Progenitor cell of endocrine pancreas (in vitro differentiated cells): ENCODE measurements at places on chromosomes 16 and 17. TPM values are rescaled to one million over a fixed set of nuclear protein-coding genes. Genes with fewer than 3 reads are reported as not detected.

Gene NKD1
- 2.8 and 3.0 TPM in 2 replicates for total RNA-seq

Gene ST6GALNAC2
- total RNA-seq = 0.62 and 1.2 TPM in 2 replicates

Gene PPP1R27
- total RNA-seq = not detected in 2 replicates

Gene ENDOV
- total RNA-seq = 36.1 and 41.8 TPM in 2 replicates

Gene FAM117A
- 19.1 and 20.2 TPM in 2 replicates for total RNA-seq

Gene MGRN1
- total RNA-seq = 104 and 105 TPM in 2 replicates

DNA sequence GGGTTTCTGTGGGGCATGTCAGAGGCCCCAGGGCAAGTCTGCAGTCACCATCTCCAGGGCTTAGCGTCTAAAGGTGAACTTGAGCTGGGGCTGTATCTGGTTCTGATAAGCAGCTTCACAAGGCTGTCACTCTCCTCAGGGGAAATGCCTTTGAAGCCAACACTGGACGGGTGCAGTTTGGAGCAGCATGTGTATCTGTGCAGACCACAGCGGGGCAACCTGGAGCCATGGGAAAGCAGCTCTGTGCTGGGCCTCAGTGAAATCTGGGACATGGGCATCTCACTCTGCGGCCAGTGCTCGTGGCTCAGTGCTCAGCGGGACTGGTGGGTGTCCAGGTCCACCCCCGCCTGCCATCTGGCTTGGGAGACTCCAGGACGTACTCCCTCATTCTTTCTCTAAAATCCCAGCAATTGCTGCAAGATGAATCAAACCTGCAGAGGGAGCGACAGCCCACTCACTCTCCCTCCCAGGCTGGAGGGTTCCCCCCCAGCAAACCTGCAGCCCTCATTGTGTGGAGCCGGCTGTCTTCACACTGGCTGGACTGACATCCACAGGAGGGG is 63.5 kb downstream of the PRMT7 start:
- peaks cover 31% of the 10 kb centered on the region for H3K4me1 ChIP-seq
- H3K27ac ChIP-seq = no peak overlapping the region
- H3K4me3 ChIP-seq = no peak overlapping the region
- H3K36me3 ChIP-seq = no peaks in the 10 kb centered on the region
- DNase-seq = no peak
- peaks cover 21% of the 10 kb centered on the region for H3K27me3 ChIP-seq

GRCh38 chr16:1413684-1414531 is 596 bp downstream of the UNKL start:
- H3K36me3 ChIP-seq = peaks cover 2% of the 10 kb centered on the region
- H3K27me3 ChIP-seq = no peaks in the 10 kb centered on the region
- peak overlapping the region; percentile 76 for H3K4me3 ChIP-seq
- peak; percentile 56 for DNase-seq
- peak overlapping the region; percentile 62 for H3K27ac ChIP-seq

DNA sequence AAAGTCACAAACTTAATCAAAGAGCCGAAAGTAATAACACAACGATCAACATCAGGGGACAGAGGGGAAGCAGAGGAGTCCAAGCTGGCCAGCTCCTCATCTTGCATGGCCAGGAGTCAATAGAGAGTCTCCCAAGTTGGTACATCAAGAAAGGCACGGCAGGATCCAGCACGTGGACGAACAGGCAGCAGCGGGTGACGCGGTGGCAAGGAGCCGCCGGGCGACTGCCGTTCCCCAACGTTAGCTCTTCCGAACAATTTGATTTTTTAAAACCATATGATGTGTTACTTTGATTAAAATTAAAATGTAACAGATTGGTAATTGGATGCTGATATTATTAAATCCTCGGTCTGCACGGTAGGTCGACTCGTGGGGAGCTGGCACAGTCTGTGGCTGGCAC is 81.8 kb upstream of the DOC2B start:
- H3K27me3 ChIP-seq = no peaks in the 10 kb centered on the region
- H3K36me3 ChIP-seq = peaks cover 45% of the 10 kb centered on the region
- no peak overlapping the region for H3K27ac ChIP-seq
- H3K4me1 ChIP-seq = no peaks in the 10 kb centered on the region

DNA sequence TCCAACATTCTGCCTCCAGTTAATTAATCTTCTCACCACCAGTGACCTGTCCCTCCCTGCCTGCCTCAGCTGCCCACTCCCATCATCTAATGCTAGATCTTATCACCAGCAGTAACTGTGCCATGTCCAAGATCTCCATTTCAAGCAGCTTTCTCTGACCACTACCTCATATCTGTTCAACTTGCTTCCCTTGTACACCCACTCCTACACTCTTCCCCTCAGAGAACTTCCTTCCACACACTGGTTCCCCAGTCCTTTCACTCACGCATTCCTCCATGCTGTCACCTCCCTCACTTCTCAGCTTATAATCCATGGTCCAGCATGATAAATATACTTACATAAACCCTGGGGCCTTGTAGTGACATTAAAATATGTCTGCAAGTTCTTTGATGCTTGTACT is 31.8 kb upstream of the DYNLL2 start:
- no peaks in the 10 kb centered on the region for H3K36me3 ChIP-seq
- H3K27me3 ChIP-seq = peaks cover 23% of the 10 kb centered on the region
- no peak for DNase-seq

GRCh38 chr17:11221721-11222120 is 19.3 kb upstream of the SHISA6 start:
- peaks cover 7% of the 10 kb centered on the region for H3K27me3 ChIP-seq
- H3K4me1 ChIP-seq = peaks cover 12% of the 10 kb centered on the region
- H3K36me3 ChIP-seq = no peaks in the 10 kb centered on the region
- no peak for DNase-seq
- H3K27ac ChIP-seq = peak overlapping the region; percentile 86
- H3K4me3 ChIP-seq = no peak overlapping the region

- peak overlapping the region; percentile 85 for H3K27ac ChIP-seq
- peaks cover 41% of the 10 kb centered on the region for H3K36me3 ChIP-seq
- H3K4me1 ChIP-seq = peaks cover 9% of the 10 kb centered on the region
- H3K4me3 ChIP-seq = no peak overlapping the region
- no peak for DNase-seq
These were observed 23.6 kb downstream of the ALDH3A2 start for GRCh38 chr17:19672009-19672750.

DNA sequence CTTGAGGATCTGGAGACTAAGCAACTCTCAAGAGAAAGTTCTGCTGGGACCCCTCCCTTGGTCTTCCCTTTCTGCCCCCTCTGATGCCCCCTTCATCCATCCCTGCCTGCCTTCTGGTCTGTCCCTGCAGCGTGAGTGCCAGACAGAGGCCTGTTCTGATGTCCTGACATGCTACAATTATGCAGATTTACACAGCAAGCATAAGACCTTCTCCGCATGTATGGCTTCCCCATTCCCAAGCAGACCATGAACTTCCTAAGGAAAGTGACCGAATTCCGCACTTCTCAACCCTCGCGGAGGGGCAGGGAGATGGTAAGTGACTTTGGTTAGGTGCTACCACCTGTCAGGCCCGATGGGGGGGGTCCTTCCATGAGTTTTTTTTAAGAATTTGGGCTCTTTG is 150.1 kb upstream of the SDK2 start:
- H3K4me3 ChIP-seq = no peak overlapping the region
- DNase-seq = no peak
- no peaks in the 10 kb centered on the region for H3K36me3 ChIP-seq
- peaks cover 19% of the 10 kb centered on the region for H3K27me3 ChIP-seq
- H3K4me1 ChIP-seq = peaks cover 10% of the 10 kb centered on the region
- no peak overlapping the region for H3K27ac ChIP-seq

- H3K4me3 ChIP-seq = no peak overlapping the region
- peaks cover 12% of the 10 kb centered on the region for H3K4me1 ChIP-seq
- no peak for DNase-seq
- H3K36me3 ChIP-seq = no peaks in the 10 kb centered on the region
- H3K27me3 ChIP-seq = no peaks in the 10 kb centered on the region
- no peak overlapping the region for H3K27ac ChIP-seq
These were observed 13.1 kb upstream of the LPCAT2 start for GRCh38 chr16:55495616-55496289.

- no peak for DNase-seq
- H3K4me1 ChIP-seq = no peaks in the 10 kb centered on the region
- H3K27ac ChIP-seq = no peak overlapping the region
These were observed 22.8 kb downstream of the IRX5 start for GRCh38 chr16:54953461-54953860.

- H3K27ac ChIP-seq = no peak overlapping the region
- no peak overlapping the region for H3K4me3 ChIP-seq
- H3K4me1 ChIP-seq = no peaks in the 10 kb centered on the region
- no peaks in the 10 kb centered on the region for H3K27me3 ChIP-seq
These were observed 23.9 kb downstream of the AMFR start for GRCh38 chr16:56401482-56401881.

- peaks cover 13% of the 10 kb centered on the region for H3K4me1 ChIP-seq
- no peak for DNase-seq
- H3K27ac ChIP-seq = no peak overlapping the region
- H3K27me3 ChIP-seq = peaks cover 3% of the 10 kb centered on the region
These were observed 4.9 kb downstream of the CACNA1H start for GRCh38 chr16:1157639-1158455.

GRCh38 chr16:78571898-78572358 is 472.5 kb downstream of the WWOX start:
- no peak overlapping the region for H3K27ac ChIP-seq
- H3K4me3 ChIP-seq = no peak overlapping the region
- no peaks in the 10 kb centered on the region for H3K36me3 ChIP-seq

- no peak for DNase-seq
- no peaks in the 10 kb centered on the region for H3K27me3 ChIP-seq
- peaks cover 6% of the 10 kb centered on the region for H3K4me1 ChIP-seq
- H3K27ac ChIP-seq = no peak overlapping the region
- peak overlapping the region; percentile 52 for H3K4me3 ChIP-seq
These were observed 2.3 kb upstream of the MVD start for GRCh38 chr16:88665148-88665547.

DNA sequence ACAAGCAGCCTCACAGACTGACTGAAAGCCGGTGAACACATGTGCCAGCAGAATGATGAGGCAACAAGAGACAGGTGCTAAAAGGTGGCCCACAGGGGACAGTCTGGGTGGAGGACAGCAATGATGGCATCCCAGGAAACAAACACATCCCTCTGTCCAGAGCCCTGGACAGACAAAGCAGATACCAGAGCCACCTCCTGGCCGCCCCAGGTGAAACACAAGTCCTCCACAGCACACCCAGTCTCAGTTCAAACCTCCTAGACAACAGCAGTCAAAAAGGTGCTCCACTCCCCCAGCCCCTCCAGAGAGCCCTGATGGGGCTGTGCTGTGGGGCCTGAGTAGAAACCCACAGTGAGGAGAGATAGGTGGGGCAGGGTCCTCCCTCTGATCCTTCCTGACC is 20.3 kb upstream of the CDH5 start:
- H3K4me3 ChIP-seq = no peak overlapping the region
- H3K27ac ChIP-seq = no peak overlapping the region
- H3K36me3 ChIP-seq = no peaks in the 10 kb centered on the region
- peaks cover 30% of the 10 kb centered on the region for H3K27me3 ChIP-seq
- H3K4me1 ChIP-seq = peaks cover 9% of the 10 kb centered on the region

DNA sequence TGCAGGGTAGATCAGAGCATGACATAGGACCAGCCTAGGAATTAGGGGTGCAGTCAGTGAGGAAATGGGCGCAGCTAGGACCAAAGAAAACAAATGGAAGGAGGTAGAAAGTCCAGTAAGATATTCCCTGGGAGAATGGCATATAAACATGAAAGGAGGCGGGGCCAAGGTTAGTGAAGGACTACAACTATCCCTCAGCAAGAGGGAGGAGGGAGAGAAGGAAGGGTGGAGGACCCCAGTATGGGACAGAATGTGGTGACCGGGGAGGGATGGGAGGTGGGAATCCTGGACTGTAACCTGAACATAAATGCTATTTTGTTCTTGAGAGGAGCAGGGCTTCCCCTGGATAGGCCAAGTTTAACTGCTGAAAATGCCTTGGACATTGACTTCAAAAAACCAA is 22.8 kb downstream of the ITGB3 start:
- no peaks in the 10 kb centered on the region for H3K36me3 ChIP-seq
- peaks cover 6% of the 10 kb centered on the region for H3K27me3 ChIP-seq
- H3K4me1 ChIP-seq = peaks cover 14% of the 10 kb centered on the region
- no peak overlapping the region for H3K27ac ChIP-seq
- no peak overlapping the region for H3K4me3 ChIP-seq

- no peak overlapping the region for H3K4me3 ChIP-seq
- peaks cover 4% of the 10 kb centered on the region for H3K4me1 ChIP-seq
- H3K36me3 ChIP-seq = peaks cover 25% of the 10 kb centered on the region
- no peak overlapping the region for H3K27ac ChIP-seq
These were observed 14.2 kb downstream of the TERF2 start for GRCh38 chr16:69371564-69371963.

GRCh38 chr16:17026600-17027242 is 444.0 kb downstream of the XYLT1 start:
- H3K27me3 ChIP-seq = no peaks in the 10 kb centered on the region
- no peaks in the 10 kb centered on the region for H3K4me1 ChIP-seq
- no peak for DNase-seq
